ENCODE measurements at places on chromosomes 3 and 15.

GRCh38 chr3:53083521-53083920, 37.6 kb upstream of the SFMBT1 start:
- DNase-seq, result no peak

DNA sequence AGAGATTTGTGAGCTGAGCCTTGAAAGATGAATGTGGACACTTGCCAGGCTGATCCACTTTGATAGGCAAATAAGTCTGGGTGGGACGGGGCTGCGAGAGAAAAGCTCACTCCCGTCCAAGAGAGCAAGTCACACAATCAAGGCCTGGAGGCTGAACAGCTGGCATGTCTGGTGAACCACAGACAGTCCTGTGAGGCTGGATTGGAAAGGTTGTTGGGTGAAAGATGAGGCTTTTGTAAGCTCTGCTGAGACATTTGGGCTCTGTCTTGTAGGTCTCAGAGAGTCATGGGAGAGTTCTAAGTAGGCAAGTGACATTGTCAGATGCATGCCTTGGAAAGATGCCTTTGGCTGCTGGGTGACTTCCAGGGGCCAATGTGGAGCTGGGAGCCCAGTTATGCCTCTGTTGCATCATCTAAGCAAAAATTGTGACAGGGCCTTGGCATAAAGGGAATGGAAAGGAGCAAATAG, 38.5 kb downstream of the RPLP1 start:
- no peak for DNase-seq

- DNase-seq, result no peak
Measured at GRCh38 chr3:196458063-196458462, 25.8 kb upstream of the UBXN7 start.

DNA sequence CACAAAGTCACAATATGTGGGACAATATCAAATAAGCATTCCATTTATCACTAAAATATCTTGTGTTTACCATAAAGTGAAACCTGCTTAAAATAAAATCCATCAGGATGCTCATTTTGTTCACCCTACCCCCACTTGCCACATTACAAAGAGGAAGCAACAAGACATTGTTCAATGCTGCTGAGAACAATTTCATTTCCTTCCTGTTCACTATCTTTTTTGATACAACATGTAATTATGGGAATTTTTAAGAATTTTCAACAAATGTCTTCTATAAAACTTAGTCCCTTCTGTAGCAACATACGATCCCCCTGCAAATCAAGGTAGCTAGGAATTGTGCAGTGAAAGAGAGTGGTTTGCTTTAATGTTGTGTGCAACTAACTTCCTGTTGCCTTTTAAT, 34.9 kb upstream of the GPR160 start:
- DNase-seq, result no peak

DNA sequence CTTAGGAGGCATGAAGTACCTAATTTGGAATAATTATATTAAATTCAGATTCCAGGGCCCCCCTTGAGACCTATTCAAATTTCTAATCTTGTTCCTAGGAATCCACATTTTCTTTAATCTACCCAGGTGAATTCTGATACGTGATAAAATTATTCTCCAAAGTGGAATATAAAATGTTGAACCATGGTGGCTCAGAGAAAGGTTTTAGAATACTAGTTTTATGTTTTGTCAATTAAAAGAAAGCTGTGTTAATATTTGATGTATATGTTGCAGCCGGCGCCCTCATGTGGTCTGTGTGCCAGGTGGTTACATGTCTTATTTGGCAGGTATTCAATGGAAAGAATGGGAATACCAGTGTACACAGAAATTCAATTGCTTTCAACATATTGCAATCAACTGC, 321.8 kb downstream of the FEZF2 start:
- no peak for DNase-seq

DNA sequence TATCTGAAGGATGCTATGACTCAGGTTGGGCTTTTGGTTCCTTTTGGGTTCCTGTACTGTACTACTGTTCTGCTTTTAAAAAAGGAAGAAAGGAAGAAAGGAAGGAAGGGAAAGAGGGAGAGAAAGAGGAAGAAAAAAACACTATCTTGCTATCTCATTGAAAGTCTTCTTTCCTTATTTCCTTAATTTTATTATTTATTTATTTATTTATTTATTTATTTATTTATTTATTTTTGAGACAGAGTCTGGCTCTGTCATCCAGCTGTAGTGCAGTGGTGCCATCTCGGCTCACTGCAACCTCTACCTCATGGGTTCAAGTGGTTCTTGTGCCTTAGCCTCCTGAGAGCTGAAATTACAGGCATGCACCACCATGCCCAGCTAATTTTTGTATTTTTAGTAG, 198.9 kb upstream of the SOX2 start:
- DNase-seq, result no peak

GRCh38 chr3:47310391-47310790, 27.6 kb downstream of the KLHL18 start:
- no peak for DNase-seq

All from activated T-cell treated with anti-CD3 and anti-CD28 coated beads, Interleukin-2, amount 50 U/mL, for 48 hours (primary cell).